ENCODE measurements at places on chromosomes 11 and 22. TPM values are rescaled to one million over a fixed set of nuclear protein-coding genes. Genes with fewer than 3 reads are reported as not detected.
A peak's percentile ranks its signal among the peaks of the same experiment; 100 is the strongest.

The OR9I1 gene
- not detected for total RNA-seq

The NEFH gene
- 2.8 TPM for total RNA-seq

The TMEM45B gene
- total RNA-seq: not detected

The SLC22A8 gene
- not detected for total RNA-seq

The SRSF8 gene
- 45.2 TPM for total RNA-seq

The MYBPC3 gene
- total RNA-seq: not detected

The GRIA4 gene
- not detected for total RNA-seq

The APOA4 gene
- total RNA-seq: not detected

The SCGB1A1 gene
- not detected for total RNA-seq

The RFPL1 gene
- not detected for total RNA-seq

DNA sequence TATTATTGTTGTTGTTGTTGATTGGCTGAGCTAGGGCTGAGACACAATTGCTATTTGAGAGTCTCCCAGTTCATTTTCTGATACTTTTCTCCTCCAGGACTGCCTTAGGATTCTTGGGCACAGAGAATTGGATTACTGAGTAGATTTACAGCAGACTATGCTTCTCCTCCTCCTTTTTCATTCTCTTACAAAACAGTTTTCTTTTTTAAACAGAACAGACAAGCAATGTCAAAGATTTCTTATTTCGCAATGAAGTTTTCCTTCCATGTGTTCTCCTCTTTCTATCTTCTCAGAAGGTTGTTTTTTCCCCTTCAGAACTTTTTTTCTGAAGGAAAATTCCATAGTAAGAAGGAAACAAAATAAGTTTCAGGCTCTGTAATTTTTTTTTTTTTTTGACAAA is 19.8 kb upstream of the TIMP3 start:
- H3K4me1 ChIP-seq: peaks cover 18% of the 10 kb centered on the region
- no peak overlapping the region for H3K4me3 ChIP-seq
- no peaks in the 10 kb centered on the region for H3K36me3 ChIP-seq
- H3K27ac ChIP-seq: no peak overlapping the region
- DNase-seq: no peak
- no peaks in the 10 kb centered on the region for H3K27me3 ChIP-seq

GRCh38 chr11:70324376-70325115 is 54.1 kb downstream of the PPFIA1 start:
- H3K4me3 ChIP-seq: peak overlapping the region; percentile 34
- peaks cover 37% of the 10 kb centered on the region for H3K4me1 ChIP-seq
- H3K27ac ChIP-seq: peak overlapping the region; percentile 93
- peaks cover 14% of the 10 kb centered on the region for H3K36me3 ChIP-seq
- H3K27me3 ChIP-seq: no peaks in the 10 kb centered on the region

DNA sequence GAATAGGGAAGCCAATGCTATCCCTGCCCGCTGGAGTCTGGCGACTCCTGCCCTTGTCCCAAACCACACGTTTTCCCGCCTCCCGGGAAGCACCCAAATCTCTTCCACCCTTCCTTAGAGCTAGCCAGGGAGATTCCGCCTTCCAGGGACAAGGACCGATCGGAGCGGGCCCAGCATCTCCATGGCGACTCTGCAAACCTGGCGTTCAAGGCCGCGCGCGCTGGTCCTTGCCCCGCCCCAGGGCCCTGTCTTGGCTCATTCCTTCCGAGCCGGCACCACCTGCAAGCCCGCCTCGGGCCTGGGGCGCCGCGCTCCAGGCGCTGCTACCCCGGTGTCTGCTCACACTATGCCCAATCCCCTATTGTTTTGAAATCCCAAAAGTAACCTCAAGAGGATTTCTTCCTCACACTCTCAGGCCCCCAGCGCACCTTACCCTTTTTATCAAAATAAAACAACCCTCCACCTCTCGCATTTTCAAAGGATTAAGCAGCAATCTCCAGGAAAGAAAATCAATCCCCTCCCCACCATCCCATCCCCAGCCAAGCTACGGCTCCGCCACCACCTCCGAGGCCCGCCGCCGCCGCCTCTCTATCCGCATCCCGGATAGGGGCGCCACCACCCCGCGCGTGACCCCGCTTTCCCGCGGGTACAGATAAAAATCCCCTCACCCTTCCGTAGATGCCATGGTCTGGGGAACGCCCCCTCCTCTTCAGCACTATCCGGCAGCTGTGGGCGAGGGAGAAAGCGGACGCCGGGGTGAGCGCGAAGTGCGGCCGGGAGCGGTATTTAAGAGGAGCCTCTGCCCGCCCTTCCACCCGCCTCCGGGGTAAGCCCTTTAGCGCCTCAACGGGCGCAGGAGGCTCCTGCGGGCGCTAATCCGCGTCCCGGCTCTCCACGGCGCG is 825 bp downstream of the SLC1A2 start:
- peak overlapping the region; percentile 62 for H3K4me3 ChIP-seq
- H3K36me3 ChIP-seq: no peaks in the 10 kb centered on the region
- no peak for DNase-seq
- H3K4me1 ChIP-seq: peaks cover 15% of the 10 kb centered on the region
- no peak overlapping the region for H3K27ac ChIP-seq

- no peaks in the 10 kb centered on the region for H3K27me3 ChIP-seq
- H3K4me1 ChIP-seq: peaks cover 17% of the 10 kb centered on the region
- H3K27ac ChIP-seq: peak overlapping the region; percentile 72
- H3K4me3 ChIP-seq: no peak overlapping the region
Measured at GRCh38 chr22:30159561-30160353, 79.5 kb downstream of the HORMAD2 start.

DNA sequence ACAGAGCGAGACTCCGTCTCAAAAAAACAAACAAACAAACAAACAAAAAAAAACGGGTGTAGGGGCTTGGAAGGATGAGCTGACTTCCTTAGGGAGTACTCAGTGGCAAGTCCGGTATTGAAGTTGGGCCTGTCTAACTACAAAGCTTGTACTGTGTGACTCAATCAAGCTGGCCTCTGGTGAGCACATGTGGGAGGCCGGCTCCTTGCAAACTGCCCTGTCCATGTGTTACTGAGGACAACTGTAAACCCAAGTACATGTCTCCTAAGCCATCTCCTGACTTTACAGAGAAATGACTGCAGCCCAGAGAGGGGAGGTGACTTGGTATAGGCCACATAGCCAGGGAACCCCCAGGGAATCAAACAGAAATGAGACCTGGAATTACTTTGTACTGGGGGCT is 11.6 kb downstream of the RIBC2 start:
- no peak for DNase-seq
- no peaks in the 10 kb centered on the region for H3K4me1 ChIP-seq
- peaks cover 7% of the 10 kb centered on the region for H3K27me3 ChIP-seq
- H3K36me3 ChIP-seq: peaks cover 4% of the 10 kb centered on the region

GRCh38 chr11:18731949-18732821 is 6.2 kb upstream of the IGSF22 start:
- DNase-seq: peak; percentile 29
- no peak overlapping the region for H3K4me3 ChIP-seq

GRCh38 chr11:68146704-68147474 is 25.7 kb upstream of the CHKA start:
- peaks cover 4% of the 10 kb centered on the region for H3K4me1 ChIP-seq
- H3K27ac ChIP-seq: no peak overlapping the region
- H3K4me3 ChIP-seq: no peak overlapping the region
- no peaks in the 10 kb centered on the region for H3K36me3 ChIP-seq
- DNase-seq: no peak
- no peaks in the 10 kb centered on the region for H3K27me3 ChIP-seq

- no peaks in the 10 kb centered on the region for H3K4me1 ChIP-seq
- H3K4me3 ChIP-seq: no peak overlapping the region
- no peak for DNase-seq
Measured at GRCh38 chr11:123381149-123381548, 48.9 kb upstream of the GRAMD1B start.

DNA sequence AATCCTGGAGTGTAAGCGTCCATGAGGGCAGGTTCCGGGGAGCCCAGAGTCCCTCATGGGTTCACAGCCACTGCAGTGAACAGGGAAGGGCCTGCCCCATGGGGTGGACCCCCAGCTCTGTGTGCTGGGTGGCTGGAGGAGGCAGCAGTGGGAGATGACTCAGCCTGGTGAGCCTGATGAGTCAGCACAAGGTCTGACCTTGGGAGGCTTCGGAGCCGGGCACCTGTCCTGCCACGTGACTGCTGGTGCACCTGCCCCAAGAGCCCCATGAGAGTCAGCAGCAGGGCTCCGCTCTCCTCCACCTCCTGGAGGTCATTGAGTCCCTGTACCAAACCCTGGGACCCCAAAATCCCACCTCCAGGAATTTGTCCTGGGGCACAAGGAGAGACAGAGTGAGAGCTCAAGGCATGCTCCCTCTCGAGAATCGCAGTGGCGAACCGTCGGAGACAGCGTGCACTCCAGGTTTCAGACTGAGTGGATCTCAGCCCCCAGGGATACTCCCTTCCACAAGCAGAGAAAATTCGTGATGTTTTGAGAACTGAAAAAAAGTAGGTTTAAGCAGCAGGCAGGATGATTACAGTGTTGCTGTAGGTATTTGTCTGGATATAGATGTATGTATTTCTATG is 1221.7 kb downstream of the BRD1 start:
- H3K27me3 ChIP-seq: no peaks in the 10 kb centered on the region
- no peak overlapping the region for H3K4me3 ChIP-seq
- no peak for DNase-seq
- H3K27ac ChIP-seq: no peak overlapping the region

- H3K27ac ChIP-seq: no peak overlapping the region
- DNase-seq: peak; percentile 61
- H3K36me3 ChIP-seq: peaks cover 1% of the 10 kb centered on the region
- H3K27me3 ChIP-seq: peaks cover 29% of the 10 kb centered on the region
- H3K4me3 ChIP-seq: no peak overlapping the region
- peaks cover 9% of the 10 kb centered on the region for H3K4me1 ChIP-seq
Measured at GRCh38 chr11:64581057-64581523, 9.9 kb upstream of the SLC22A12 start.

GRCh38 chr11:70539360-70540095 is 141.2 kb downstream of the CTTN start:
- no peak overlapping the region for H3K4me3 ChIP-seq
- no peak overlapping the region for H3K27ac ChIP-seq
- peak; percentile 71 for DNase-seq
- no peaks in the 10 kb centered on the region for H3K4me1 ChIP-seq

GRCh38 chr11:11758603-11759196 is 83.1 kb upstream of the USP47 start:
- H3K4me3 ChIP-seq: no peak overlapping the region
- peaks cover 1% of the 10 kb centered on the region for H3K36me3 ChIP-seq
- H3K4me1 ChIP-seq: no peaks in the 10 kb centered on the region

- H3K4me3 ChIP-seq: no peak overlapping the region
- H3K27me3 ChIP-seq: no peaks in the 10 kb centered on the region
- peaks cover 43% of the 10 kb centered on the region for H3K4me1 ChIP-seq
- no peak for DNase-seq
- no peak overlapping the region for H3K27ac ChIP-seq
- peaks cover 46% of the 10 kb centered on the region for H3K36me3 ChIP-seq
Measured at GRCh38 chr11:57302489-57302888, 22.3 kb downstream of the TNKS1BP1 start.

DNA sequence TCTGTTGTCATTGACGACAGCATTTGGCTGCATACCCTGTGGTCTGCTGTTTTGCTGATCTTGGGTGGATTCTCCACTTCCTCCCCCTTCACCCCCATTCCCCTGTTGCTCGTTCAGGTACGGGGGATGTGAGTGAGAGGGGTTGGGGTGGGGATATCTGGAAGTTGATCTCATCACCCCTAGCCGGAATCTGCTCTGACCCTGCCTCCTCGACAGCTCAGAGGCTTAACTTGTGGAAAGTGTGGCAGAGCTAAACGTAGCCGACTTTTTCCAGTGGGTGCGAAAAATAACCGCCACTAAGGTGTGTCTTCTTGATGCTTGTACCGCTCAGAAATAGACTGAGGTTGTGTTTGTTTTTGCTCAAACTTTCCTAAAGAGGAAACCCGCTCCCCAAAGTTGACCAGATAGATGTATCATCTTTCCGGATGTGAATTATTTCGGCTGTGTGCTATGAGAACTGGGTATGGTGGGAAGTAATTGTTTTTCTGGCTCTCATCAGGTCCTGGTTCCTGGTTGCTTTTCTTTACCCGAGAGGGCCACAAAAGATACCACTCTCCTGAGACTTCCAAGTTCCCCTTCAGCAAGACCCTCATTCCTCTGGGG is 6.6 kb downstream of the ZBTB16 start:
- DNase-seq: no peak
- H3K4me1 ChIP-seq: peaks cover 23% of the 10 kb centered on the region
- no peak overlapping the region for H3K4me3 ChIP-seq
- peaks cover 51% of the 10 kb centered on the region for H3K36me3 ChIP-seq
- H3K27me3 ChIP-seq: peaks cover 10% of the 10 kb centered on the region

DNA sequence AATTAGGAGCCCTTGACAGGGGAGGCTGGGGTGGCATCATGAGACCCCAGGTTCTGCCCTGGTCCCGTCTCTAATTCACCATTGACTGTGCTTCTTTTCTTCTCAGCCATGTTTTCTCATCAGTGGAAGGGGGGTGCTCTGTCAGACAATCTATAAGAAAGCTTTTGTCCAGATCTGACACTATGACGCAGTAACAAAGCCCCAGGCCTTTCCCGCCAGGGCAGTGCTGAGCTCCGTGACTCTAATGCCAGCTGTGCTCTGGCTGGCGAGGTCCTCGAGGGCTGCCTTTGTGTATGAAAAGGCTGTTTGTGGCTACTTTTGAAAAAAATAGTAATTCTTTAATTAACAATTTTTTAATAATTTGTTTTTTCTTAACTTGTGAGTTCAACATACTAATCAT is 3.2 kb downstream of the CD6 start:
- H3K36me3 ChIP-seq: no peaks in the 10 kb centered on the region
- no peaks in the 10 kb centered on the region for H3K4me1 ChIP-seq
- no peak overlapping the region for H3K4me3 ChIP-seq

GRCh38 chr22:20025401-20026203 is 4.7 kb downstream of the TANGO2 start:
- H3K27me3 ChIP-seq: no peaks in the 10 kb centered on the region
- H3K27ac ChIP-seq: no peak overlapping the region
- H3K36me3 ChIP-seq: no peaks in the 10 kb centered on the region
- peaks cover 13% of the 10 kb centered on the region for H3K4me1 ChIP-seq

DNA sequence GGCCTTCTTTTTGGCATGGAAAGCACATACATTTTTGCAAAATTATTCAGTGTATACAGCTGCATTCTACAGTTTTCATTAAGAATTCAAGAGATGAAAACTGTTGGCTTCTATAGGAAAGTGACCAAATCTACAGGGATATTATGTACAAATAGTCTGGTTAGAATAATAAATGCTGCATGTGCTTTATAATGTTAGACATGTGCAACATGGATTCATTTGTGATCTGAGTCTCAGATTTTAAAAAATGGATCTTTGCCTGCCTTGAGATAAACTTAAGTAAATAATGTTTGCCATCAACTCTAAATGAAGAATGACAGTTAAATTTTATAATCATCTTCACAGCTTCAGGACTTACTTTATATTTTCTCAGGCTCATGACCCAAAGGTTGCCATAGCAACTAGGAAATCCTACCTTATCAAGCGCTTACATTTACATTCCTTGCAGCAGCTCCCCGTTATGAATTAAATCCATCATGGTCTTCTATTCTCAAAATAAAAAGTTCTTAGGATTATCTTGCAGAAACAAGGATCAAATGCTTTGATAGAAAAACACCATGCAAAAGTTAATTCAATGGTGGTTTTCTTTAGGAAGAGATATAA is 200.2 kb downstream of the CADM1 start:
- H3K4me3 ChIP-seq: no peak overlapping the region
- no peaks in the 10 kb centered on the region for H3K27me3 ChIP-seq
